ENCODE measurements at places on chromosomes 1 and 21.

DNA sequence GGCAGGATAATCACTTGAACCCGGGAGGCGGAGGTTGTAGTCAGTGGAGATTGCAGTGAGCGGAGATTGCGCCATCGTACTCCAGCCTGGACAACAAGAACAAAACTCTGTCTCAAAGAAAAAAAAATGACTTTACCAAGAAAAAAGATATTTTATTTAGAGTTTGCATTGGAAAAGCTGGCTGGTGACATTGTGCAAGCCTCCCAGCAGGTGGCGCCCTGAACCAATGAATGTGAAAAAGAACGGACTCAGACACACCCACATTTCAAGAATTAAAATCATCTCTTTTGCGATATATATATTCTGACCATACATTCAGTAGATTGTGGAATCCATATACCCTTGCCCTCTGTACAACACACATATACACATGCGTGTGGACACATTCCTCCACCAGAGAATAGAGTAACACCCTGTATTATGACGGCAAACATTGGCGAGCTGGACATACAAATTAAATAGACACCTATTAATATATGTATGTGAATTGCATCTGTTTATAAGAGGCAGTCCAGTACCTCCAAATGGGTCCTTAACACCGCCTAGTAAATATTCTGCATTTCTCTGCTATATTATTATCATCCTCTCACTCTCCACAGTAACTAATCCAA is 39.0 kb upstream of the CADM3 start:
- DNase-seq: peak; percentile 54

- peak; percentile 59 for DNase-seq
Measured at GRCh38 chr1:35568975-35569395, 4.1 kb upstream of the TFAP2E start.

- no peak for DNase-seq
Measured at GRCh38 chr1:160315359-160315758, 27.7 kb downstream of the COPA start.

GRCh38 chr1:42381280-42381673 is 685 bp downstream of the RIMKLA start:
- DNase-seq: no peak

DNA sequence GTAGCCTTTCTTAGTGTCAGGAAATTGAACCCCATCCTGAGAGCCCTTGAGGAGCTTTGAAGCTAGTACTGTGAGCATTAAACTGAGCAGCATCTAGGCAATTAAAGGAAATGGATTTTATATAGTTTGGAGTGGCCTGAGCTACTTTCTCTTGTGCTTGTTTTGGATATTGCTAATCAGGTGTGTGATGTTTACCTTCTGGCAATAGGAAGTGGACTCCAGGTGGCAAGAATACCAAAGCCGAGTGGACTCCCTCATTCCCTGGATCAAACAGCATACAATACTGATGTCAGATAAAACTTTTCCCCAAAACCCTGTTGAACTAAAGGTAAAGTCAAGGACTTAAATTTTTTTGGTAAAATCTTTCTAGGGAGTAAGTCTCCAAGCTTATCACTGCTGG is 79.4 kb downstream of the MACF1 start:
- no peak for DNase-seq

- DNase-seq: peak; percentile 87
Measured at GRCh38 chr21:43902441-43902840, 37.4 kb downstream of the AGPAT3 start.

DNA sequence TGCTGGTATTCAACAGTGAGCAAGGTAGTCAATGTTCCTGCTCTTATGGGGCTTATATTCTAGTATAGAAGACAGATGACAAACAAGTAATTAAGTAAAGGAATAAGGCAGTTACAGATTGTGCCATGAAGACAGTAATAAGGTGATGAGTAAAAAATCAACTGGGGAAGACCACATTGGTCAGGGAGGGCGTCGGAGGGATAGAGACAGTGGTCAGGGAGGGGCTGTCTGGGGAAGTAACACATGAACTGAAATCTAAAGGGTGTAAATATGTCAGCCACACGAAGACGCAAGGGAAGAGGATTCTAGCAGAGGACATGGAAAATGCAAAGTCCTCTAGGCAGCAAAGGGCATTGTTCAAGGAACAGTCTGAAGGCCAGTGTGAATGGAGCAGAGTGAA is 10.1 kb downstream of the IL12RB2 start:
- DNase-seq: no peak

GRCh38 chr1:198455966-198456365 is 84.5 kb downstream of the ATP6V1G3 start:
- no peak for DNase-seq

GRCh38 chr1:31799895-31800673 is 15.7 kb downstream of the SPOCD1 start:
- no peak for DNase-seq

GRCh38 chr1:58460469-58460868 is 86.1 kb downstream of the OMA1 start:
- no peak for DNase-seq

GRCh38 chr1:72037745-72038343 is 244.5 kb downstream of the NEGR1 start:
- DNase-seq: no peak

DNA sequence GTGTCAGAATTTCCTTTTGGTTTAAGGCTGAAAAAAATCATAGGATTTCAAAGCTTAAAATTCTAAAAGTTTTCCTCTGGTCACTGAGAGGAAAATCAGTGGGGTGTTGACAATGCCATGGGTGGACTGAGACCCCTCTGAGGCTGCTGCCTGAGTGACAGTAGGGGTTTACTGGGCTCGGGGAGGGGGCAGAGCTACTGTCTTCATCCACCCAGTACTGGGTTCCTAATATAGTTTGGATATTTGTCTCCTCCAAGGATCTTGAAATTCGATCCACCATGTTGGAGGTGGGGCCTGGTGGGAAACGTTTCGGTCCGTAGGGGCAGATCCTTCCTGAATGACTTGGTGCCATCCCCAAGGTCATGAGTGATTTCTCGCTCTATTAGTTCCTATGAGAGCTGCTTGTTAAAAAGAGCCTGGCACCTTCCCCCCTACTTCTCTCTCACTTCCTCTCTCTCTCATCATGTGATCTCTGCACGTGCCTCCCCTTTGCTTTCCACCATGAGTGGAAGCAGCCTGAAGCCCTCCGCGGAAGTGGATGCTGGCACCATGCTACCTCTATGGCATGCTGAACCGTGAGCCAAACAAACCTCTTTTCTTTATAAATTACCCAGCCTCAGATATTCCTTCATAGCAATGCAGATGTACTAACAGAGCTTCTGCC is 72.3 kb downstream of the MAP10 start:
- DNase-seq: no peak

- no peak for DNase-seq
Measured at GRCh38 chr1:23953020-23953419, 6.6 kb upstream of the PNRC2 start.

DNA sequence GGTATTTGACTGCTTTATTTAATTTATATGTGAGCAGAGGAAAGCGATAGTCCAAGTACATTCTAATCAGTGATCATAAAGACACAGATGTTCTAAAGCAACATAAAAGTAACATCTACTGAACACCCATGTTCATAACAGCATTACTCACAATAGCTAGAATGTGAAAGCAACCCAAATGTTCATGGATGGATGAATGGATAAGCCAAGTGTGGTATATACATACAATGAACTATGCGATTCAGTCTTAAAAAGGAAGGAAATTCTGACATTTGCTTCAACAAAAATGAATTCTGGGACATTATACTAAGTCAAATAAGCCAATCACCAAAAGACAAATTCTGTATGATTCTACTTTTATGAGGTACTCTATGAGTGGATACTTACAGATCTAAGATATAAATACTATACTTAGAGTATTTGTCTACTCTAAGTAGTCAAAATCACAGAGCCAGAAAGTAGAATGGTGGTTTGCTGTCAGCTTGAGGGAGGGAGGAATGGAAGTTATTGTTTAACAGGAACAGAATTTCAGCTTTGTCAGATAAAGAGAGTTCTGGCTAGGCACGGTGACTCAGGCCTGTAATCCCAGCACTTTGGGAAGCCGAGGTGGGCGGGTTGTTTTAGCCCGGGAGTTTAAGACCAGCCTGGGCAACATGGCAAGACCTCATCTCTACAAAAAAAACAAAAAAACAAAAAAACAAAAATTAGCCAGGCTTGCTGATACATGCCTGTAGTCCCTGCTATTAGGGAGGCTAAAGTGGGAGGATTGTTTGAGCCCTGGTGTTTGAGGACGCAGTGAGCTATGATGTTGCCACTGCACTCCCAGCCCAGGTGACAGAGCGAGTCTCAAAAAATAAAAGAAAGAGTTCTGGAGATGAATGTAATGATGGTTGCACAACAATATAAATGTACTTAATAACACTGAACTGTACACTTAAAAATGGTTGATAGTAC is 79.7 kb upstream of the ARHGAP29 start:
- no peak for DNase-seq

All from adrenal gland (tissue), 19 donors.